ENCODE measurements at places on chromosomes 12 and 14.

DNA sequence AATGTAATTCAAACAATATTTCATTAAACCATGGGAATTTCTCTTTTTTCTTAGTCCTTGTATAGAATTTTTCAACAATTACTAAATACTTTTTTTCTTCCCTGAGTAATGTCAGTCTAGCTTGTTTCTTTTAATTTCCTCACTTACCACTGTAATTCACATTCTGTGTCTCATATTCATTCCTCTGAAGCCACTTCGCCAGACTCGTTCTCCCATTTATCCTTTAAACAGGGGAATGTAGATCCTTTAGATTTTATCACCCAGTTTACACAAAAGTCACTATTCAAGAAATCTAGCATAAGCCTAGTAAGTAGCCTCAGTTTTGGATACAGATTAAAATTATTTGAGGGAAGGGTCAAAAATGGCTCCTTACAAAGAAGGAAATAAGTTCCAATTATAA is 6.8 kb downstream of the USP15 start:
- no peak for DNase-seq

DNA sequence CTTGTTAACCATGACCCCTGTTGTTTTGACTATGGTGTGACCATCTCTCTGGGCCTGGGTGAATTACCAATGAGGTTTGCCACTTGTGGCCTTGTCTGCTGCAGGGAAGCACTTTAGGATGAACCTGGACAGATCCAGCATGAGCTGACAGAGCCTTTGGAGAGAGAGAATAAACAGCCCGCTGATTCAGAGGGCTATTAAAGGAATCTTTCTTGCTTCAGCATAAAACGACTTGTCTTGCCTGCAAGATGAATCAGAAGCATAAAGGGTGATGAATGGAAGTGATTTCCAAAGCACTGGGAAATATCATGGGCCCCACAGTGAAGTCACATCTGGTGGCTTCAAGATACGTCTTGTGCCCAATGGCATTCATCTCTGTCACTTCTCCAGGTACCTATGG is 69.0 kb upstream of the WSCD2 start:
- no peak for DNase-seq

DNA sequence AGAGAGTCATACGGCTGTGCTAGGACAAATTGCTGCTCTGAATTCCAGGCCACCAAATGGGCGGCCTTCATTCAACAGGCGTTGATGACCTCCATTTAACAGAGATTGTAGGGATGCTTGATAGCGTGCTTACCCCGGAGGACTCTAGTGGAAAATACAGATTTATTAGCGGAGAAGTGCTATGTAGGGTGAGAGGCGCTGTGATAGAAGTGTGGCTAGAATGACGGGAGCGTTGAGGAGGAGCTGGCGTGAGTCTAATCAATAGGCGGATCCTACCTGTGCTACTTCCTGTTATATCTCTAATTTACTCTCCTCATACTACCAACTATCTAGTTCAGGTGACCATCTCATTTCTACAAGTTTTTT is 668 bp downstream of the MRPS35 start:
- DNase-seq, result no peak

GRCh38 chr12:32583534-32583933 is 95.6 kb upstream of the DNM1L start:
- DNase-seq, result peak; percentile 57

- peak; percentile 6 for DNase-seq
These were observed 372.7 kb downstream of the IPO8 start for GRCh38 chr12:30323008-30323407.

DNA sequence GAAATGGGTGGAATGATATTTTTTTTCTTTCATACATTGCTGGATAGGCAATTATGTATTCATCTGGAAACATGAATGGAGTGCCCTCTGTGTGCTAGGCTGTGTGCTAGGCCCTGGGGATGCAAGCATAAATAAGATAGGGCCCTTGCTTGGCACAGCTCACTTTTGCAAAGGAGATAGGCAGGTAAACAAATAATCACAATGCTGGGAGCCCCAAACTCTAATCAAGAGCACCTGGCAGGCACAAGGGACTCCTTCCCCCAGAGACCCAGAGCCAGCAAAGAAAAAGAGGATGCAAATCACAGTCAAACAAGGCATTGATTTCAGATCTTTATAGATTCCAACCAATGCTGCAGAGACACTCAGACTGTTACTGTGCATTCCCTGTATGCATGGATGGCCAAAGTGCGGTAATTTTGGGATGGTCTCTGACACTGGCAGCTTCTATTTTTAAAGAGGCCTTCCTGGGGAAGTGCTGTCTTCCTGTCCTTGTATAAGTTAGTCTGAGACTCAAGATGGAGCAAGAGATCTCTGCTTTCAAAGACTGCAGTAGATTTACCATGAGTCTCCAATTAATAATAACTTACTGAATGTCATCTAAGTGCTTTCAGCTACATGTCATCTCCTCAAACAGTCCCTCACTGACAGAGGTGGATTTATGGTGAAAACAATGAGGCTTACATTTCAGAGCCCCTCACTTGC is 45.1 kb upstream of the CPM start:
- no peak for DNase-seq

- no peak for DNase-seq
These were observed 182.8 kb downstream of the NUAK1 start for GRCh38 chr12:105955976-105956375.

DNA sequence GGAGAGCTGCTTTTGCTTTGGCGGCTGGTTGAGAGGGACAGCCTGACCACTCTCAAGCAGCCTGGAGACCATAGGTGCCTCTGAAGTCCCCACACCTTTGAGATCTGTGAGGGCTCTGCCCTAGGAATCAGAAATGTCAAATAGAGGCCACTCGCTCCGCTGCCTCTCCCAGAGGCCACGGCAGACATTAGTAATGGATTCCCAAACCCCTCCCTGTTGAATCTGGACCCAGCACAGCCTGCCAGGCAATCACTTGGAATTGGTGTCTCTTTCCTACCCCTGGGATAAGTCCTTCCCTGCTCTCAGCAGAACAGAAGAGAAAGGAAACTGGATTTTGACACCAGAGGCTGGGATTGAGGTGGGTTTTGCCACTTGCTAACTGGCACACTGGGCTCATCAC is 25.0 kb downstream of the MMAB start:
- DNase-seq, result no peak

- peak; percentile 66 for DNase-seq
These were observed 56.2 kb downstream of the PPHLN1 start for GRCh38 chr12:42382013-42382696.

- DNase-seq, result no peak
These were observed 5.4 kb downstream of the FOXJ2 start for GRCh38 chr12:8037947-8038346.

GRCh38 chr14:50736932-50737419 is 68.9 kb upstream of the SAV1 start:
- no peak for DNase-seq

DNA sequence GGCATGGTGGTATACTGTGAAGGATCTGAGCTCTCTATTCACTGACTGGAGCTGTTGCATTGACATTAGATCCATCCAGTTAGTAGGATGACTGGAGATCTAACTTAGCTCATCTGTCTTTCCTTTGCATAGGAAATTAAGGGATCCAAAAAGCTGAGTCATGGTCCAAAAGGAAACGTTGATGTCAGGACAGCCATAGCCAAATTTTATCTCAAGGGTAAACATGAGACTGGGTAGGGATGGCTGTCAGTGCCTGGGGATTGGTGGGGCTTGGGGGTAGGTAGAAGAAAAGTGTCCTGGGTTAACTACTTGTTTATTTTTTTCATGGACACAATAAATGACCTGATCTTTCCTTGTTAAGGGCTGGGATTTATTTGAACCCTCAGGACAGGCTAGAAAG is 4.6 kb downstream of the FAM177A1 start:
- peak; percentile 77 for DNase-seq

DNA sequence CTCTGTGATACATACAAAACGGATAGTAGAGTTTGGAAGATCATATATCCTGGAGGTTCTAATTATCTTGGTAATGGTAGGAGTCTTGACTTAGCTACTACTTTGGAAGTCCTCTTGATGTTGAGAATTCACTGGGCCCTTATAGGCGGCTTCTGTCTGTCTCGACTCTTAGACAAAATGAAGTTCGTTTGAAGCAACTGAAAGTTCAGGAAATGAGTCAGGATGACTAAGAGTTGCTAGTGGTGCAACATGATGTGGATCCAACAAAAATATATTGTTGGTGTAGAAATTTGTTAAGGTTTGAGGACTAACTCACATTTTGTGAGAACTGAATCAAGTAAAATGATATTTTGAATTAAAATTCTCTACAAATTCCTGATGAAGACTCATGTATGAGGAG is 272.7 kb downstream of the AEBP2 start:
- peak; percentile 85 for DNase-seq

- DNase-seq, result no peak
These were observed 796.4 kb downstream of the AACS start for GRCh38 chr12:125861299-125862281.

- no peak for DNase-seq
These were observed 26.2 kb upstream of the TCL1B start for GRCh38 chr14:95659990-95660385.

DNA sequence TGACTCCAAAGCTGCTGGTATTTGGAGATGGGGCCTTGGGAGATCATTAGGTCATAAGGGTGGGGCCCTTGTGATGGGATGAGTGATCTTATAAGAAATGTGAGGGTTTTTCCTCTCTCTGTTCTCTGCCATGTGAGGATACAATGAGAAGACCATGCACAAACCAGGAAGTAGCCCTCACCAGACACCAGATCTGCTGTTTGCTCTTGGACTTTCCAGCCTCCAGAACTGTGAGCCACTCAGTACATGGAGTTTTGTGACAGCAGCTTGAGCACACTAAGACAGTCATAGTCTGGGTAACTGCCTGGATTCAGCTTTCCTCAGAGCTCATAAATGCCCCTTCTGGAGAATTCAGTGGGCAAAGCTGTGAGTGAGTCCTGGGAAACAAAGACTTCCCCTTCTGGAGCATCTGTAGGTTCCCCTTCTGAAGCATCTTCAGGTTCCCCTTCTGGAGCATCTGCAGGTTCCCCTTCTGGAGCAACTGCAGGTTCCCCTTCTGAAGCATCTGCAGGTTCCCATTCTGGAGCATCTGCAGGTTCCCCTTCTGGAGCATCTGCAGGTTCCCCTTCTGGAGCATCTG is 11.0 kb upstream of the PPP4R3A start:
- no peak for DNase-seq

GRCh38 chr14:85079842-85080730 is 449.9 kb upstream of the FLRT2 start:
- DNase-seq, result no peak

- no peak for DNase-seq
These were observed 362.2 kb upstream of the SFSWAP start for GRCh38 chr12:131348646-131349045.

DNA sequence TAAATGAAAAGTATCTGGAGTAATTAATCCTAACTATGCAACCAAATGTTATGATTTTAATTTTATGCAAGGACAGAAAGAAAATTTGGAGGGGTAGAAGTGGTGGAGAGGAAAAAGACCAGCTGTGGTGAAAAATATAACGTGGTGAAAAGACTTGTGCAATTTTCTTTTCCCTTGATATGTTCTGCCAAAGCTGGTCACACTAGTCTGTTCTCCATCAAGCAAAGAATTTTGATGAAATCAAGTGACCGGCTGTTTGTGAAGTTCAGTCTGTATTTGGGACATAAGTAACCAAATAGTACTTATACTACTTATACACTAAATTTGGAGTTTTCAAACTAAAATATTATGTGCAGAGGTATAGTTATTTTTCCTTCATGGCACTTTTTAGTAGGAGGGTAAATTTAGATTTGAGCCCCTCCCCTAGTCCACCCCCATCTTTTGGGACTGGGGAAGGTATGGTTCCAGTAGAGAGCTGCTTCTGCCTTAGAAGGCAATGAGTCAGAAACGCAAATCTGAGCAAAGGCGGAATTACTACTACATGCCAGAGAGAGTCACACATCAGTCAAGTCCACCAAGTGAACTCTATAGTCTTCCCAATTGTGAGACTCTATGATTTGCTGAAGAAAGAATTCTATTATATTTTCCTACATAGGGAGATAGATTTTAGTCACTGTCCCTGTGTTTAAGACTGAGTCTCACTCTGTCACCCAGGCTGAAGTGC is 229.7 kb downstream of the SLC25A21 start:
- no peak for DNase-seq

- no peak for DNase-seq
These were observed 404.7 kb upstream of the FLRT2 start for GRCh38 chr14:85125291-85125670.

GRCh38 chr12:94585626-94586025 is 64.7 kb downstream of the TMCC3 start:
- no peak for DNase-seq

- no peak for DNase-seq
These were observed 113.2 kb downstream of the RBM19 start for GRCh38 chr12:113852695-113853490.

DNA sequence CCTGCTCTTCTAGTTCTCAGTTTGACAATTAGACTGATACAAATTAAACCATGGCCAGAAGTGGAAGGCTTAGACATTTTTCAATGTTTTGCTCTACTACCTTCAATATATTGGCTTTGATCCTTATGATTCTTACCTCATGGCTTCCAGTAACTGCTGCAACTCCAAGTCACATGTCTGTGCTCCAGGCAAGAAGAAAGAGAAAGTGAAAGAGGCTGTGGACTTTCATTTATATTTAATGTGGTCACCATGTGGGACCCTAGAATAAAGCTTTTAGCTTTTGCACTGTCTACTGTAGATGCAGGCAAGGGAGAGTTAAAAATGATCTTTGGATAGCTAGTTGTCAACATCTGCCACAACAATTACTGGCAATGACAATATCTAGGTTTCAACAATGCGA is 214.3 kb upstream of the PDE3A start:
- DNase-seq, result peak; percentile 39

GRCh38 chr14:89629383-89629782 is 212.3 kb upstream of the FOXN3 start:
- DNase-seq, result no peak

DNA sequence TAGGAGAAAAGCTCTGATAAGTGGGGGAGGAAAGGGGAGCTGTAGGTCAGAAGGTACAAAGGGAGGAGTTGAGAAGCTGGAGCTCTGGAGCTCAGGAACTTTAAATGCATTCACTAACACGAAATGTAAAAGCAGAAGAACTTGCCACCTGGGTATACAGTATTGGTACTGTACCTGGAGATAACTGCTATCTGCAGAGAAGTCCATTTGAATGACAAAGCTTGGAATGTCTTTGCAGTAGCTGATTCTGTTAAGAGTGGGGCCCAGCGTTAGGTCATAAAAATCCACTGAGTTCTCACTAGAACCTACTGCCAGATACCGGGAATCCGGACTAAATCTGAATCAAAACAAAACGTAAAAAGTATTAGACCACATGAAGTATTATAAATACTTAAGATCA is 55.6 kb downstream of the ZC3H14 start:
- DNase-seq, result no peak

DNA sequence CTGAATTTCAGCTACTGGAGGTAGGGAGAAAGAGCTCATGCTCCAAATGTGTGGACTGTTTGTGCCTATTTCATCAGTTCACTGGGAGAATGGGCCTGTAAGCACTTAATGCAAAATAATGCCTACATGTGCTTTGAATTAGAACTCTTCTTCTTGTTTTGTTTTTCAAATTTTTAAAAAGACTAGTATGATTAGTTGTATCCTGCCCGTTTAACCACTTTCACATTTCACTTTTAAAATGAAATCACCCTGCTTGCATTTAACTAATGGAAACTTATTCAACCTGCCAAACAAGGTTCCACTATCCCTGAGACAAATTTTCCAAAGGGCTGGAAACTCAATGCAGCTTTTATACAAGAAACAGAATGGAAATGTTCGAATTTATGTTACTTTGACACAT is 79.7 kb downstream of the SAMD4A start:
- DNase-seq, result no peak
